NCI-H446 (cell line): ENCODE measurements at places on chromosomes 1 and 21.

DNA sequence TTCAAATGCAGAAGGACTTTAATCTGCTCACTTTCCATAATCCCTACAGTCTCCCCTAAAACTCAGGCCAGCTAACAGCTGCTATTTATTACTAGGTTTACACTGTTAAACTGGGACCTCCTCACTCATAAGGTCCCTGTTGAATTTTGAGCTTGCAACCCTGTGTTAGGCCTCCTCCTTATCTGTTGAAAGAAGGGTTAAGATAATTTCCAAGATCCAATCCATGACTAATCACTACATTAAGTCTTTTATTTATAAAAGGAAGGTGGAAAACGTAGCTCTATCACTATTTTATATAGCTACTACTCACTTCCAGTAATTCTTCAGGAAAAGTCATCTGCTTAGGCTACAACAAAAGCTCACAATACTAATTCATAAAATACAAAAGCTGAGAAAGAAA, 79.5 kb downstream of the EVI5 start:
- no peak for DNase-seq

DNA sequence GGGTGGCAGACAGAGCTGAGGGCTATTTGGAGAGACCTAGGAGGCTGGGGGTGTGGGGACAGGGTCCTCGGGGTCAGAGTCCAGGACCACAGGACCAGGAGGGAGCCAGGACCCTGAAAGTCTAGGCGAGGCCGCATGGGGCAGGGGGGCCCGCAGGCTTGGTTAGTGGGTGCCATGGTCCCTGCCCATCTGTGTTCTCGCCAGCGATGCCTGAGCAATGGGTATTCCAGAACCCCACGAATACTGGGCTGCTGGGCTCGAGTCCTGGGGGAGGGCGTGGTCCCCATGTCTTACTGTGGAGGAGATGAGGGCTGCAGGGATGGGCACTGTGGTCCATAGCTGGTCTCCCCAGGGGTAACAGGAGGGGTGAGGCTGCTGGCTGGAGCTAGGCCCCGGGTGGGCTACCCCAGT, 2.0 kb downstream of the KRTAP10-6 start:
- DNase-seq, result no peak

GRCh38 chr1:161217831-161218230, 2.7 kb downstream of the FCER1G start:
- DNase-seq, result no peak

GRCh38 chr21:45456584-45457160, 51.7 kb downstream of the COL18A1 start:
- no peak for DNase-seq

GRCh38 chr1:48677306-48678287, 99.1 kb downstream of the BEND5 start:
- peak; percentile 35 for DNase-seq

GRCh38 chr1:113303267-113303666, 87.0 kb upstream of the MAGI3 start:
- DNase-seq, result peak; percentile 85

GRCh38 chr1:66323958-66324625, 209.9 kb upstream of the SGIP1 start:
- no peak for DNase-seq

DNA sequence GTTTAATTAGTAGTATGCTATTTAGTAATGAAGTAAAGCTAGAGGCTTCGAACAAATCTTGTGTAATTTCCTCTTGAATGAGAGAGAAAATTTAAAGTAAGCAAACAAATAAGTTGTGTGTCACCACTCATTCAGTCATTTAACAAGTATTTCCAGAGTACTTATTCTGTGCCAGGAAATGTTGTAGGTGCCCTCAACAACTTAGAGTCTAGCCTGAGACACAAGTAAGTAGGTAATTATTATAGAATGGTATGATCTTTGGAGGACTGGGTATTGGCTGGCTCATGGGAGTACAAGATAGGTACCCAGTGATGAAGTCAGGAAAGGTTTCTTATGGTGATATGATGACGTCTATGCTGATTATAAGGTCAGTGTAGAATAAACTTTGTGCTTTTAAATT, 17.4 kb upstream of the METTL18 start:
- no peak for DNase-seq

- peak; percentile 87 for DNase-seq
Observed at GRCh38 chr1:228830185-228830953, 95.1 kb downstream of the RHOU start.

DNA sequence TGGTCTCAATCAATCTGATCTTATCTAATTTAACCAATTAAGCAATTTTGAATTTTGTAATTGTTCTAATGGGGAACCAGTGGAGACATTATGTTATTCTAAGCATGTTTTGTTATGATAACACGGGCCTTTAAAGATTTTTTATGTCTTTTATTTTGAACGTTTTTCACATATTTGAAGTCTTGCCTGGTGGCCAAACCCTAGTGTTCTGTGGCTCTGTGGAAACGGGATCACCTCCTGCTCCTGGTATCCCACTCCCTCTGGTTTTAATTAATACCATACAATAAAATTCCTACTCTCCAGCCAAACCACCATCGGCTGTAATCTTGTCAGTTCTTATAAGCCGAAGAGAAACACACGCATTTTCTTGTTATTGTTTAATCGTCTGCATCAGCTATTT, 22.9 kb upstream of the LMO4 start:
- DNase-seq, result no peak
